Gastroesophageal sphincter (tissue), 4 donors: ENCODE measurements at places on chromosomes 7 and 10. TPM values are rescaled to one million over a fixed set of nuclear protein-coding genes. Genes with fewer than 3 reads are reported as not detected.

Gene RAPGEF5
- total RNA-seq, result 29.8 TPM

GRCh38 chr7:75532639-75533038, 40.5 kb downstream of the SPDYE5 start:
- ATAC-seq, result no peak

DNA sequence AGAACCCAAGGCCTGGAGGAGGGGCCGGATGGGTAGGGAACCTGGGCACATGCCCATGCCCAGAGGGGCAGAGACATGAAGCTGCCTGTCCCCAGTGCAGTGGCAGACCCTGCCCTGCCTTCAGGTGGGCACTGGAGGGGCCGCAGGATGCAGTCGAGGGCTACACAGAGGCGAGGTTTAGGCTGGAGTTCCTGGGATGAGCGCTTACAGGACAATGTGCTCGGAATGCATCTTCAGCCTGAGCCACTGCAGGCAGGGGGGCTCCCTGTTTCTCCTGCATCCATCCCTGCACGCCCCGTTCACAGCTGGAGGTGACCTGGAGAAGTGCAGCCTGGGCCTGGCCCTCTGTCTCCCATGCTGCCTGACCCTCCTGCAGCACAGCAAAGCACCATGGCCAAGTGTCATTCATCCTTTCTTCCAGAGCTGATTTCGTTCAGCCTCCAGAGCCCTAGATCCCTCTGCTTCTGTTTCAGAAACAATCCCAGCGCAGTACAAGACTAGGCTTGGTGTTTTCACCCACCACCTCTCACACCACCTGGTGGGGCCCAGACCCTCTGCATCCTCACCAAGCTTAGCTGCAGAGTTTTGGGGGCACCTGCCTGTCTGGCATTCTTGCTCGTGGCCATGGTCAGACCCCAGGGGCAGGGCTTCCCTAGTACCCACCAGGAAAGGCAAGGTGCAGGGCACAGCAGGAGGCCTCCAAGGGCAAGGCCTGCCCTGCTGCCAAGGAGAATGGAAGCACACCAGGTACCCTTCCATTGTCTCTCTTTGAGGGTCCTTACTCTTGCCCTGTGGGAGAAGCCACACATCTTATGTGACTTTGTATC, 311.9 kb downstream of the TCERG1L start:
- no peak for ATAC-seq

DNA sequence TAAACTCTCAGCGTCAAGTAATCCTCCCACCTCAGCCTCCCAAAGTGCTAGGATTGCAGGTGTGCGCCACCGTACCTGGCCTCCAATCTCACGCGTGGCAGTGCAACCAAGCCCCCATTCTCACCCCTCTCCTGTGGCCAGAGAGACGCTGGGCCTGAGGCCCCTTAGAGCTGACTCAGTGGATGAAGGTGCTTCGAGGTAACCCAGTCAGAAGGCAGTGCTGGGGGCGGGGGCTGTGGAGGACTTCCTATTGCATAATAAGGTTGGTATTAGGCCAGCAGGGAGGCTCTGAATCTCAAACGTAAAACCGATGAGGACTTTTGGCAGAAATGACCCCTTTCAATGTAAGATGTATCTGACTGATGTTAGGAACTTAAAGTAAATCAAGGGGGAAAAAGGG, 229.3 kb downstream of the USP6NL start:
- no peak for ATAC-seq

DNA sequence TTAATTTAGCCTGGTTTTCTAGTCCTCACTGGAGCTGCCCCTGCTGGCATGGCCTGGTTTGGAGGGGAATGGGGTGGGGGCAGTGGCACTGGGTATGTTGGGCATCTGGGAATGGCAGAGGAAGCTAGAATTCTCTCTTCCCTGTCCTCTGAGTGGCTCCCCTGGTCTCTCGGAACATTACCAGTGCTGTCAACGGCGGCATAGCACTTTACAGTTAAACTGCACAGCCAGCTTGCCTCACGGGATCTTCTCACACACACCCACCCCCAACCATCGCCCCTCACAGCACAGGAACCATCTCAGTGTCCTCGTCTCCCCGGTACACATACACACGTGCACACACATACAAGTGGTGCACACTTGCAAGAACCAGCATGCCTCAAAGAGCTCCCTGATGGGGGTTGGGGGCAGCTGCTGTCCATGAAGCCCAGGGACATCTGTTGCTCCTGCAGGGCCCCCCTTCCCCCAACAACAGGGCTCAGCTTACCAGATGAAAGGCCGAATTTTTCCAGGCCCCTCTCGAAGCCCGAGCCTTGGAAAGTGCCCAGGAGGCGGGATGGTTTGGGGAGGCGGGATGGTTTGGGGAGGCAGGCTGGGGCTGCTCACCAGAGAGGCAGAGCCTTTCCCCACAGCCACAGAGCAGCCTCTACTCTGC, 41.0 kb downstream of the TSPAN15 start:
- ATAC-seq, result no peak

DNA sequence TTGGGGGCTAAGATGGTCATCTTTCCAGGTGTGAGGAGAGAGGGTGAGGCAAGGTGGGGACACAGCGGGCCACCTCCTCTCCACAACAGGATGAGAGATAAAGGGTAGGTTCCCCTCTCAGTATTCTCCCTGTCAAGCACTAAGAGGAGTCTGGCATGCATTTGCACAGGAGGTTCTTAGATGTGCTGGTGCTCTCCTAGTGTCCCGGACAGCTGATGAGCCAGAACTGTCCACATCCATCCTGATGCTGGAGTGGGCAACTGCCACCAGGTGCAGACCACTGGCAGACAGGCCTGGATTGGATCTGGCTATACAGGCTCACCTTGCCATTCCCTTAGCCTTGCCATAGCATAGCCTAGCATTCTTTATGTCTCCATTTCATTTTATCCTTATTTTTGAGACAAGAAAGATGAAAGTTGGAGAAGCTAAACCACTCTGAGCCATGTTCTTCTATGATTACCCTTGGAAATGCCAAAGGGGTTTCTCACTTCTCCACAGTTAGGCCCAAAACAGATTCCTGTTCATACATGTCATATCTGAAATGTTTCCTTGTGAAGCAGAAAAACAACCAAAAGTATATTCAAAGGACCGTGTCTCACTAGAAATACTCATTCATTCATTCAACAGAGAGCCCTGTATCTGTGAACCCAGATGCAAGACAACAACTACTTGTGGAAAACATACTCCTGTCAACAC, 48.8 kb upstream of the ANTXRL start:
- ATAC-seq, result no peak

Gene PNLIP
- not detected for total RNA-seq

DNA sequence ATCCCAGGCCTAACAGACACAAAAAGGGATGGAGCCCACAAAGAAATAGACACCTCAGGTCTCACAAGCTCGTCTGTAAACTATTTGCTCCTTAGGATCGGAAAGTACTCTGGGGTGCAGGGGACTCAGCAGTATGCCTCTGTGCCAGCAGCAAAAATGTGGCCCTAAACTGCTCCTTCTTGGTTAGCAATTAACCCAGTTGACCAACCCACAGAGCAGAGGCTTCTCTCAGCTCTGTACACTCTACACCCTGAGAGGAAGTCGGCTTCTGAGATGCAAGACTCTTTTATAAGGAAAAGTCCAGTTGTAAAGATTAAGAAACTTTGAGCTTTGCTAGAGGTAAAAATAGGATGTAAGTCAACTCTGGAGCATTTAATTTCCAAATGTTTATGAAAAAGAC, 156.3 kb upstream of the PRSS58 start:
- ATAC-seq, result no peak

Gene NUTM2E
- 0.39 TPM for total RNA-seq

DNA sequence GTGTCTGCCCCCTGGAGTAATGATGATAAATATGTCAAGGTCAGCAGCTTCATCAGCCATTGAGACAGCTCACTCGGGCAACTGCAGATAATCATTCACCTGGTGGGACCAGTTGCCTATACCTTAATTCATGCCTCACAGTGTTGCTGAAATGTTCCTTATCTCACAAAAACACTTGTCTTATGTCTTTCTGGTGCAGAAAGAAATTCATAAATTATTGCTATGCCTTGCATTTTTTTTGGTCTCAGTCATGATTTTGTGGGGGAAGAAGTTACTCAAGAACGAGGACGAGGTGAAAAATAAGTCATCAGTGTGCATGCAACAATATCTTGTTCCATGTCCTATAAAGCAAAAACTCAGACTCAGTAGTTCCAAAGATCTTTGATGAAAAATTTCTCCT, 16.0 kb downstream of the TRIL start:
- ATAC-seq, result no peak

Gene WNT16
- 0.17 TPM for total RNA-seq

Gene PGAM2
- not detected for total RNA-seq

DNA sequence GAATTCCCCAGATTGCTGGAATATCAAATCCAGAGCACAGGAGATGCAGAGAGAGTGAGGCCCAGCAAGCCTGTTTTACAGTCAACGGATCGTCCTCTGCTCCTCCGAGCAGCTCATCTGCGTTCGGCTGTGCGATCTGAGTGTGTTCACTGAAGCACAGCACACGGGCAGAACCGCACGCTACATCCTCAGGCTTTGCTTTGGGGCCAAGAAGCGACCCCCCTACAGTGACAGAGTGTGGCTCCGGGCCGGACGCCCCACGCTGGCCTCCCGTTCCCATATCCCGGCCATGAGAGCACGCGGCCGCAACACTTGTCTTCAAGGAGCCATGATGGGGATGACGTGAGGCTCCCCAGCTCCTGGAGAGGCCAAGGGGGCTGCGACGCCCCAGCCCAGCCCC, 431.4 kb downstream of the DNAJB6 start:
- ATAC-seq, result no peak

- ATAC-seq, result no peak
Measured at GRCh38 chr7:127477295-127478023, 85.0 kb upstream of the ZNF800 start.

- ATAC-seq, result no peak
Measured at GRCh38 chr10:133150656-133151055, 9.4 kb upstream of the KNDC1 start.

- ATAC-seq, result no peak
Measured at GRCh38 chr10:106563384-106563783, 601.1 kb downstream of the SORCS1 start.

GRCh38 chr10:86392723-86393094, 26.1 kb upstream of the GRID1 start:
- no peak for ATAC-seq

Gene NODAL
- total RNA-seq, result not detected

Gene C1GALT1
- total RNA-seq, result 12.1 TPM
